EL (cell line): ENCODE measurements at places on chromosomes 7 and 10.
A peak's percentile ranks its signal among the peaks of the same experiment; 100 is the strongest.

- DNase-seq = peak; percentile 94
Observed at GRCh38 chr10:77592946-77593636, 44.5 kb downstream of the KCNMA1 start.

DNA sequence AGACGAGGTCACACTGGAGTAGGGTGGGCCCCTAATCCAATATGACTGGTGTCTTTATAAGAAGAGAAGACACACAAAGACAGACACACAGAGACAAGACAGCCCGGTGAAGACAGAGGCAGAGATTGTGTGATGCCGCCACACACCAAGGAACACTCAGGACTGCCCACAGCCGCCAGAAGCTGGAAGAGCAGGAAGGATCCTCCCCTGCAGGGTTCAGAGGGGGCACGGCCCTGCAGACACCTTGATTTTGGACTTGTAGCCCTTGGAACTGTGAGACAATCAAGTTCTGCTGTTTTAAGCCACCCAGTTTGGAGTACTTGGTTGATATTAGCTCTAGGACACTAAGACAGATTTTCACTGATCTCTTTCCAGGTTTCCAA, 72.1 kb upstream of the NANOS1 start:
- DNase-seq = no peak

GRCh38 chr10:112446055-112446854, 459 bp downstream of the ZDHHC6 start:
- peak; percentile 36 for DNase-seq

DNA sequence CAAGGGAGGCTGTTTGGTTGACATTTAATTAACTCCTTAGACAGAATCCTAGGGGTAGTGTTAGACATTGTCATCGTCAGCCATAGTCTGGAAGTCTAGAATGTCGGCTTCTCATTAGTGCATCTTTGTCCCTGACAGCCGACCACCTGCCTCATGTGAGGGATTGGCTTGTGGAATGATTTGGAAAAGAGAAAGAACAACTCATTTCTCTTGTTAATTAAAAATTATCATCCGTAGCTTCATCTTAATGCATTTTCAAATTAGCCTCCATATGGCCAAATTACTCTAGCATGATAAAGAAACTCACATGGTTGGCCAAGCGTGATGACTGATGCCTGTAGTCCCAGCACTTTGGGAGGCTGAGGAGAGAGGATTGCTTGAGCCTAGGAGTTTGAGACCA, 97.7 kb upstream of the PARD3 start:
- no peak for DNase-seq

GRCh38 chr10:114576716-114577115, 81.4 kb downstream of the ABLIM1 start:
- DNase-seq = no peak

GRCh38 chr7:119572132-119572531, 700.8 kb upstream of the KCND2 start:
- DNase-seq = no peak

GRCh38 chr10:112835944-112836451, 114.0 kb upstream of the TCF7L2 start:
- no peak for DNase-seq

DNA sequence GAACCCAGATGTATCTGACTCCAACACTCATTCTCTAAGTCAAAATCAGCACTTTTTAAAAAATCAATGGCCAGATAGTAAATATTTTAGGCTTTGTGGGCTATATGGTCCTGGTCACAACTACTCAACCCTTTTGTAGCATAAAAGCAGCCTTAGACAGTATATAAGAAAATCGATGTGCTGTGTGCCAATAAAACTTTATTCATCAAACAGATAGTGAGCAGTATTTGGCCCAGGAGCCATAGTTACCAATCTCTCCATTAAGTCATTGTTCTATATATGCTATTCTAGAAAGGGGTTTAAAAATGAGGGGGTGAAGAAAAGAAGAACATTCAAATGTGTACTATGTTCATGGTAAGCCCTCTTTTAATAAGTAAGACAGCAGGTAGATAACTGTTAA, 18.5 kb upstream of the GPAM start:
- no peak for DNase-seq

GRCh38 chr7:118949031-118949430, 724.5 kb downstream of the ANKRD7 start:
- no peak for DNase-seq

- DNase-seq = no peak
Observed at GRCh38 chr10:77832238-77832637, 94.3 kb downstream of the DLG5 start.

- peak; percentile 59 for DNase-seq
Observed at GRCh38 chr7:75993689-75994387, 557 bp downstream of the TMEM120A start.

DNA sequence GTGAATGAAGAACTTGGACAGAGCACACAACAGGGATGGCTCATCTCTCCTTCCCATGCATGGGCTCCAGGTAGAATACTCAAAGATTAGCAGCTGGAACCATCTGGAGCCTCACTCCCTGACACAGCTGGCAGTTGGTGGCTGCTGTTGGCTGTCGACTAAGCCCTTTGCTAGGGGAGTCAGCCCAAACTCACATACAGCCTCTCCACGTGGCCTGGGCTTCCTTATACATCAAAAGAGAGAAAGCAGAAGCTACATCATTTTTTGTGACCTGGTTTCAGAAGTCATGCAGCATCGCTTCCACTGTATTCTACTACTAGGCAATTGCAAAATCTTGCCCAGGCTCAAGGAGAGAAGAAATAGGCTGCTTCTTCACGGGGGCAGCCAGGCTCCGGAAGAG, 24.4 kb downstream of the ASNS start:
- DNase-seq = no peak

- no peak for DNase-seq
Observed at GRCh38 chr7:29764227-29764626, 42.1 kb upstream of the WIPF3 start.

GRCh38 chr10:106931159-106931852, 233.2 kb downstream of the SORCS1 start:
- DNase-seq = no peak

DNA sequence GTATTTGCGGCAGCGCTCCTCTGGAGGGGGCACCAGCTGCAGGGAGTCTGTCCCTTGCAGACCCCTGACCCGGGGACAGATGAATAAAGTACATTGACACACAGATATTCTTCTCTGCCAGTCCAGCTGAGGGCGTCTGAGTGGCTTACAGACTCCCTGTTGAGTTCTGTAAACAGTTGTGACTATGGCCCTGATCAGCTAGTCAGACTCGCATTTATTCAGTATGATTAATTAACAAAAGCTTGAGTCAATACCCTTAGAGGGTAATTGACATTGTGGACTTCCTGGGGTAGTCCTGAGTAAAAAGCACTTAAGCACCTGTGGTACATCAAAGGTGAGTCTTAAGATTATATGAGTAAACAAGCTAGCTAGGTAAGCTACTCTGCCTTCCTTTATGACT, 21.0 kb downstream of the ANKRD30A start:
- DNase-seq = no peak

- peak; percentile 72 for DNase-seq
Observed at GRCh38 chr10:6023661-6024333, 38.4 kb downstream of the IL2RA start.

- no peak for DNase-seq
Observed at GRCh38 chr10:95820363-95820762, 64.4 kb downstream of the ENTPD1 start.

DNA sequence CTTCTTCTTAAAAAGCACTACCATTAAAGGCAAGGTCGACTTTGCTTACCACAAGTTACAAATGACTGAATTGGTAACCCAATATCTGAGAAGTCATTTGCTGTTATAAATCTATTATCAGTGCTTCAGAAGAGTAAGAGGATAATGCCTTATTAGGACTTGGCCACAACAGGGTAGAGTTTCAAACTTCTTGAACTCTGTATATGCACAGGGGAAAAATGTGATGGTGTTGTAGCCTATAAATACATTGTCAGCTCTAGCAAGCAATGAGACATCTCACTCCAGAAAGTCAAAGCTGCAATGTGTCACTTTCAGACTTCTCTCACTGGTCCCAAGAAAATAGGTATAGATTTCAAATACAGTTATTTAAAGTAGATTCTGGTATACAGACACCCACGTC, 9.3 kb downstream of the TFEC start:
- DNase-seq = no peak

DNA sequence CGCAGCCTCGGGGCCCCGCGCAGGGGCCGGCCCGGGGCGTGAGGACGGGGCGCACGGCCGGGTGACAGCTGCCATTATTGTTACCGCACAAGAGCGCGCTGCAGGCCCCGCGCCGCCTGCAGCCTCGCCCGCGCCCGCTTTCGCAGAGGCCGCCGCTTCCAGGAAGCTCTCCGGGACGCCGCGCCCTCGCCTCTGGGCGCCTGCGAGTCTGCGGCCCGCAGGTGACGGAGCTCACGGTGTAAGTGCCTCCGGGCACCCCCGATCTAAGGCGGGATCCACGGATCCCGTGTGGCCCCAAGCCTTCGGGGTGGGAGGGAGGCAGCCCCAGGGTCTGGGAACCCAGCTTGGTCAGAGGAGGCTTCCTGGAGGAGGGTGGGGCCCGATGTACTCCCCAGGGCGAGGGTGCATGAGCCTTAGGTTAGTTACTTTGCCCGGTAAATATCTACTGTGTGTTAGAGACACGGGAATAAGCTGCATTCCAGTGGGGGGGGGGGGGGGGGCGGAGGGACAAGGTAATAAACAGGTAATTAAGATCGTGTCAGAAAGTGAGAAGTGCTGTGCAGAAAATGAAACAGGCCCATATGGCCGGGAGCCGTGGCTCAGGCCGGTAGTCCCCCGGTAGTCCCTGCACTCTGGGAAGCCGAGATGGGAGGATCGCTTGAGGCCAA, 638 bp downstream of the IQCE start:
- no peak for DNase-seq

DNA sequence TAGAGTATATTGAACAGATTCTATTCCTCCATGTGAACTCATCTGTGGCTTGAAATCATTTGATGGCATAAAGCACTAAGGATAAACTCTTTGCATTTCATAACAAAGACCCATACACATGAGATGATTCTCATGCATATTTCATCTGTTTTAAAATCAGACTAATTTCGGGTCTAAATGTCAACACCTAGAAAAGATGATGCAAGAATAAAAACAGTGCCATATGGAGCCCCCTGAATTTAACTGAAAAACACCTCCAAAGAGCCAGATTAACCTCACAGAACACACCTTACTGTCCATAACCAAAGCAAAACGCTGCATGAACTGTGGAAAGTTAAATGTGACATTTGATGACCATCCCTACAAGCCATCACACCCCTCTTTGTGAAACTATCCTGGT, 59.7 kb downstream of the ELAPOR2 start:
- no peak for DNase-seq

DNA sequence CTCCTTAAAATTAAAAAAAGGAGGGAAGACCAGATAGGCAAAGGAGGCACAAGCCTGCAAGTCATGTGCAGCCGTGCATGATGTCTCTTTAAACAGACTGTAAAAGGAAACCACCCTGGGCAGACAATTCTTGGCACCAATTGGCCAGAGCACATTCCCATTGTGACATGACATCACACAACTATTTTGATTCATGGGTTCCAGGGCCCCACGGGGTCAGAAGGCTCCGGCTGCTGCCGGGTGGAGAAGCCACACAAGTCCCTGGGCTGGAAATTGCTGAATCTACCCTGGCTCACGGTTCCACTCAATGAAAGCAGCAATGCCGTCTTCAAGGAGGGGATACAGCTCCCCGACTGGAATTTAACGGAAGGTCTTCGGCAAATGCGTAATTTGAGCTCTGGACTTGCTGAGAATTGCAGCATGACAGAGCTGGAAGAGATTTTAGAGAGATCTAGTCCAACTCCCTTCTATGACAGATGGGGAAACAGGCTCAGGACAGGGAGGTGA, 140.5 kb downstream of the PRKAG2 start:
- DNase-seq = peak; percentile 95

GRCh38 chr10:28676326-28676967, 874 bp upstream of the BAMBI start:
- peak; percentile 41 for DNase-seq

GRCh38 chr10:97651773-97652172, 11.3 kb downstream of the PI4K2A start:
- peak; percentile 10 for DNase-seq

- no peak for DNase-seq
Observed at GRCh38 chr10:124955243-124955642, 13.3 kb downstream of the ZRANB1 start.

GRCh38 chr10:34737772-34738169, 77.3 kb downstream of the PARD3 start:
- DNase-seq = no peak

GRCh38 chr7:36802459-36803135, 78.3 kb upstream of the AOAH start:
- no peak for DNase-seq

DNA sequence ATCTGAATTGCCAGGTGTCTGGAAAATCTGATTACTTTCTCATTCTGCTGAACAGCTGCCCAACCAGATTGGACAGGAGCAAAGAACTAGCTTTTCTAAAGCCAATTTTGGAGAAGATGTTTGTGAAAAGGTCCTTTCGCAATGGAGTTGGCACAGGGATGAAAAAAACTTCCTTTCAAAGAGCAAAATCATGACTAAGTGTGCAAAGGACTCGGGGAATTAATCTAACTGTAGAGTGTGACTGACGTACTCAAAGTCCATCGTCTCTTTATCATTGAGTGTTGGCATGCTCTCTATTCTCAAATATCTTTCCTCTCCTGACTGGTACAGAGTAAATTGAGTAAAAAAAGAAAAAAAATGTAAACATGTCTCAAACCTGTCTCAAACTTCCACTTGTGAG, 3.3 kb downstream of the NPS start:
- DNase-seq = no peak

DNA sequence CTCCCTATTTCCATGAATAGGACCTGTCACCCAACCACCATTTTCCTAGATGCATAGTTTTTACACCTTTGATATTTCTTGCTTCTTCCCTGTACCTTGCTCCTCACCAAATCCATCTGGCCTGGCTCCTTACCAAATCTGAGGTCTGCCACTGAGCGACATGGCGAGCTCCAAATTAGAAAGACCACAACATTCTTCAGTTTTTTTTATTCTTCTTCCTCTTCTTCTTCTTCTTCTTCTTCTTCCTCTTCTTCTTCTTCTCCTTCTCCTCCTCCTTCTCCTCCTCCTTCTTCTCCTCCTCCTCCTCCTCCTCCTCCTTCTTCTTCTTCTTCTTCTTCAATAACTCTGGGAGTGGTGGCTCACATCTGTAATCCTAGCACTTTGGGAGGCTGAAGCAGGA, 7.1 kb downstream of the CPED1 start:
- no peak for DNase-seq

DNA sequence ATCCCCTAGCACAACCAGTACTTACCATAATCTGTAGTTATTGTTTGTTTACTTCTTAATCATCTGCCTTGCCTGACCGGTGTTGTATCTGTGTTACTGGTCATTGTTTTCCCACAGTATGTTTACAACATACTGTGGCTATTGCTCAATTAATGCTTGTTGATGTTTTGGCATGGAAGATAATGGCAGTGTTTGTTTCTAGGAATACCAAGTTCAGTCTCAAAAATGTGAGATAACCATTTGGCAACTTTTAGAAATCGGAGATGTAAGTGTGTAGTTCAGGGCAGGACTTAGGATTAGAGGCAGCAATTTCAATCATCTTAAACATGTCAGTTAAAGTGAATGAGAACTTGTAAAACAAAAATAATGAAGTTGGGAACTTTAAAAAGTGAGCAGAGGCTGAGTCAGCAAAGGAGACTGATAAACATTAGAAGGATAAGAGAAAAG, 8.2 kb downstream of the MINDY3 start:
- DNase-seq = no peak
